GM04504 (cell line): ENCODE measurements at places on chromosomes 13 and 19.

GRCh38 chr13:97464561-97464960 lies 30.6 kb downstream of the RAP2A start:
- no peak for DNase-seq

- DNase-seq = no peak
Observed at GRCh38 chr19:1119475-1120217, 15.9 kb downstream of the GPX4 start.

DNA sequence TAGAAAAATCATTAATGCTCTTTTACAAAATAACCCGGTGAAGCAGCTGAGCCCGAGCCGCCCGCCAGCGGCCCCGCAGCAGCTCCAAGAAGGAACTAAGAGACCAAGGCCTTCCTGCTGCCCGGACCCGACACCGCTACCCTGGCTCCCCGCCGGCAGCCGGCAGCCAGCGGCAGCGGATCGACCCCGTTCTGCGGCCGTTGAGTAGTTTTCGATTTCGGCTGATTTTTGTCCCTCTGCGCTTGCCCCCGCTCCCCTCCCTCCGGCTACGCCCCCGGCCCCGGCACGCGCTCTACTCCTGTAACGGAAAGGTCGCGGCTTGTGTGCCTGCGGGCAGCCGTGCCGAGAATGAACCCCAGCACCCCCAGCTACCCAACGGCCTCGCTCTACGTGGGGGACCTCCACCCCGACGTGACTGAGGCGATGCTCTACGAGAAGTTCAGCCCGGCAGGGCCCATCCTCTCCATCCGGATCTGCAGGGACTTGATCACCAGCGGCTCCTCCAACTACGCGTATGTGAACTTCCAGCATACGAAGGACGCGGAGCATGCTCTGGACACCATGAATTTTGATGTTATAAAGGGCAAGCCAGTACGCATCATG lies at the start of gene PABPC3:
PABPC3 (plus strand) TSS at position 286 of the 603 bp plus-strand sequence; CDS start at position 349, 63 bp downstream.
- DNase-seq = no peak

GRCh38 chr19:5268801-5269200 lies 71.8 kb downstream of the PTPRS start:
- DNase-seq = no peak

GRCh38 chr13:28574617-28575142 lies 79.8 kb upstream of the FLT1 start:
- peak; percentile 92 for DNase-seq

DNA sequence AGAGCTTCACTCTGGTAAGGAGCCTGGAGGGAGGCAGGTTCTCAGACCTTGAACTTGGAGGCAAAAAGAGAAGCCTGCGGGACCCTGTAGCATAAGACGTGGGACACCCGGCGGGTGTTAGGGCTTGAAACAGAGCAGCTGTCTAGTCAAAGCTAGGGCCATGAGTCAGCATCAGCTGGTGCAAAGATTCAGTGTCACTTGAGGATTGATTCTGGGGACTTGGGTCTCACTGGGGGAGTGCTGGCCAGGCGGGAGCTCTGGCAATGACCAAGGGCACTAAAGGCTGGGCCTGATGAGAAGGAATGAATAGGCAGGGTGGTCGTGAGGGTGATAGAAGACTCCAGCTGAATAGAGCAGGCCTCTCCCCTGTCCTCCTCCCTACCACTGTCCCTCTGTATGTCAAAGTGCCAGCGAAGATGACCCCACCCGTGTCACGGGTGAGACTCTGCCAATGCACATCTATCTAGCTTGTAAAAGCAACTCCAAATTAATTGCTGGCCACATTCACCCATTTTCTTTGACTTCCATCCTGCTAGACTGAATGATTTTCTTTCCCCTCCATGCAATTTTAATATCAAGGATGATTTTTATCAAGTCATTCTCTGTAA lies 97.1 kb downstream of the MBNL2 start:
- DNase-seq = no peak

GRCh38 chr19:48329167-48329891 lies 4.0 kb downstream of the EMP3 start:
- no peak for DNase-seq

- no peak for DNase-seq
Observed at GRCh38 chr19:2392366-2392765, 32.3 kb downstream of the TMPRSS9 start.

- no peak for DNase-seq
Observed at GRCh38 chr19:48868114-48868886, at the start of gene PLEKHA4. PLEKHA4 (minus strand) TSS chr19:48868617; CDS start chr19:48867620, 997 bp downstream.

DNA sequence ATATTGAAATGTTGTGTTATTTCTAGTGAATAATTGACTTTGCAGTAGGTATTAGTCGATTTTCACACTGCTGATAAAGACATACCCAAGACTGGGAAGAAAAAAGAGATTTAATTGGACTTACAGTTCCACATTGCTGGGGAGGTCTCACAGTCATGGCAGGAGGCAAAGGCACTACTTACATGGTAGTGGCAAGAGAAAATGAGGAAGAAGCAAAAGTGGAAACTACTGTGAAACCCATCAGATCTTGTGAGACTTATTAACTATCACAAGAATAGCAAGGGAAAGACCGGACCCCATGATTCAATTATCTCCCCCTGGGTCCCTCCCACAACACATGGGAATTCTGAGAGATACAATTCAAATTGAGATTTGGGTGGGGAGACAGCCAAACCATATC lies 9.9 kb upstream of the C5AR2 start:
- no peak for DNase-seq

DNA sequence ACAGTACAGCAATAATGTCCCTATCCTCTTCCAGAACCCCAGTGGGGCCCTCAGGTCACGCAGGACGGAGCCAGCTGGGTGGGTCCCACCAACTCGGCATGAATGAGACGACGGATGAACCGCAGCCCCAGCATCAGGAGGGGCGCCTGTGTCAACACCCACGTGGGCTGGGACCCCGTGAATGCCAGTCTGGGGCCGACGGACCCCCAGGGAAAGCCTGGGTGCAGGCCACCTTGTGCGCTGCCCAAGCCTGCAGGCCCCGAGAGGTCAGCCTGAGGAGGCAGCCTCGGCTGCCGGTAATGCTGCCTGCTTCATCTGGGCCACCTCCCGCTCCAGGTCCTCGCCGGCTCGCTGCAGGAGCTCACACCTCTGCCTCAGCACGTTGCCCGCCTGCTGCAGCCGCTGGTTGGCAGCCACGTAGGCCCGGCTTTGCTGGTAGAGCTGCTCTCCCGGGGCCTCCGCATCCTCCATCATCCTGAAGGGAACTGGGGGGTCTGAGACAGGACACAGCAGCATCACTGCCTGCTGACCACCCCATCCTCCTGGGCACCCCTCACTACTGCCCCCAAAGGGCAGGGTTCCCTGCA lies 4.2 kb downstream of the C19orf25 start:
- DNase-seq = no peak

- no peak for DNase-seq
Observed at GRCh38 chr19:19120308-19121231, 17.7 kb downstream of the TMEM161A start.

DNA sequence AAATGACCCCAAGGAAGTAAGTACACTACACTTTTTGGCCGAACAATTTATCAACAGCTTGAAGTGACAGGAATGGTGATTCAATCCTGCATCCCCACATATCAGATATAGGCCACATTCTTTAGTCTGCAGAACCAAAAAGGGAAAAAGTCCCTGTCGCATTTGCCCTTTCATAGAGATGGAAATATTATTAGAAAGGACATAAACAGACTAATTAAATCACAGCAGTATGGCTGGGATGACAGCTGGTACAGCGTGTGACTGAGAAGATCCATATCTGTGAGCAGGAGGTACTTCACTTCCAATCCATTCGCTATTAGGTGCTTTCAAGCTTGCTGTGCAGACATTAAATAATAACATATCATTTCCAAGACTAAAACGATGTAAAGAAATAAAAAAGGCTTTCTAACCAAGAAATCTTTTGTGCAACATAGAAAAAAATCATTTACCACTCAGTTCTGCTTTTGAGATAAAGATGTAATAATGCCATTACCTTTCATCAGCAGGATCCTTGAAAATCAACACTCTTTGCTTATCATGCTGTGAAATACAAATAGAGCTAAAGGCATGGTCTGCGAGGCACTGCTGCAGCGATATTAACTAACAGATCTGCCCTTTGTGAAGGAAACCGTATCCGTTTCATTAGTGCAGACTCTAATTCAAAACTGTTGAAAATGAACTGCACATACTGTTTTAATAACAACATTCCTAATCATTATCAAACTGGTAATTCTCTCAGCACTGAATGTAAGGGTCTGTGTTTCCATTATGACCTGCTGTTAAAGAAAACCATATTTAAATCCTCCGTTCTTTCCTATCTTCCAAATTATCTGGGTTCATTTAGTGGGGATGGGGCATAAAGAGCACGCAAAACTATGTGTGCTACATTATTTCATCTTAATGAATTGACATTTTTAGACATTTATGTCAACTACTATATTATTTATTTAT lies 245.6 kb downstream of the DACH1 start:
- DNase-seq = no peak

DNA sequence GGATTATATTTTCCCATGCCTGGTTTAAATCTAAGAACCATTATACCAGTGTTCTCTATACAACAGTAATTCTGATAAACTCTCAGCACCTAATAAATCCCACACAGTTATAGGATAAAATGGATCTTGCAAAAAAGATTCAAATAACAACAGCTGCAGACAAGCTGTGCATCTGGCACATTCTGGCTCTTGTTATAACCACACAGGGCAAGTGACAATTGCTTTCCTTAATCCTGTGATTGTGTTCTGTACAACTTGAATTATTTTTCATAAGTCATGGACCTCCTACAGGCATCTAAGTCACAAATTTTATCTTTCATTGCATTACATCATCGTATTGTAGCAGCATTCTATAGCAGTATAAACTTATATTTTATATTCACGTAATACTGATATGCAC lies 948.3 kb downstream of the SLITRK1 start:
- no peak for DNase-seq

GRCh38 chr19:58330458-58330857 lies 3.7 kb downstream of the ZSCAN22 start:
- DNase-seq = peak; percentile 58

- DNase-seq = no peak
Observed at GRCh38 chr13:20049558-20050473, 91.3 kb downstream of the ZMYM2 start.

- peak; percentile 0 for DNase-seq
Observed at GRCh38 chr19:20660473-20661140, 764 bp downstream of the ZNF626 start.

DNA sequence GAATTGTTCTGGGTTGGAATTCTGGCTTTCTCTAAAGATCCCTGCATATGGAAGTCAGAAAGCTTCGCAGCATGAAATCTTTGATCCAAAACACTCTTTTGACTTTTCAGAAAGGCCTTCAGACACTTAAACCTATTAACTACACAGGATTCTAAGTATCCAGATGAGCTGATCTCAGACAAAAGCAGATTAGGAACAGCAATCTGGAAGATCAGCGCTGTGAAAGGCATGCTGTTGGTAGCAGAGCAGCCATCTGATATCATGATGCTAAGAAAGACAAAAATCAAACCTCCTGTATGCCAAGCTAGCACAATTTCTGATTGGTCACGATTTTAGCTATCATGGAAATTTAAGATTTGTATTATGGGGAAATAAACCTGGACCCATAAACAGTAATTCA lies 589.9 kb downstream of the GPC5 start:
- no peak for DNase-seq

GRCh38 chr13:80274643-80275042 lies 66.3 kb downstream of the SPRY2 start:
- no peak for DNase-seq

- no peak for DNase-seq
Observed at GRCh38 chr19:51901860-51902259, 3.0 kb downstream of the ZNF649 start.

GRCh38 chr13:28534210-28534609 lies 39.3 kb upstream of the FLT1 start:
- no peak for DNase-seq

GRCh38 chr13:46893798-46894560 lies 2.9 kb downstream of the HTR2A start:
- no peak for DNase-seq

GRCh38 chr13:75294110-75294509 lies 187.9 kb downstream of the TBC1D4 start:
- DNase-seq = no peak
